Fibroblast of skin of abdomen (primary cell): ENCODE measurements at places on chromosomes 16 and 17.

DNA sequence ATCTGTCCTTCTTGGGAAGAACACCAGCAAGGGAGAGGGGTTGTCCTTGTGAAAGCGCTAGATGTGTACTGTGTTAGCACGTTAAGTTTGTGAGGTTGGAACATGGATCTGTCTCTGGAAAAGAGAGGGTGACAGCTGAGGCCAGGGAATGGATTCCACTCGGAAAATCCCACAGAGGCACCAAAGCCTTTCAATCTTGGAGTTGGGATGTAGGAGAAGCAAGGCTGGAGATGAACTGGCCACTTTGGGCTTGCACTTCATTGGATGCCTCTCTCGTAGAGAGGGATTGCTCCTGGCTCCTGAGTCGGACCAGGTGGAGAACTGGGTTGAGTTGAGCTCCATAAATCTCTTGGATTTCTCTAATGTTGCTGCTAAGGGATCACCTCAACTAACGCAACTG is 67.2 kb downstream of the CCDC182 start:
- DNase-seq: no peak

DNA sequence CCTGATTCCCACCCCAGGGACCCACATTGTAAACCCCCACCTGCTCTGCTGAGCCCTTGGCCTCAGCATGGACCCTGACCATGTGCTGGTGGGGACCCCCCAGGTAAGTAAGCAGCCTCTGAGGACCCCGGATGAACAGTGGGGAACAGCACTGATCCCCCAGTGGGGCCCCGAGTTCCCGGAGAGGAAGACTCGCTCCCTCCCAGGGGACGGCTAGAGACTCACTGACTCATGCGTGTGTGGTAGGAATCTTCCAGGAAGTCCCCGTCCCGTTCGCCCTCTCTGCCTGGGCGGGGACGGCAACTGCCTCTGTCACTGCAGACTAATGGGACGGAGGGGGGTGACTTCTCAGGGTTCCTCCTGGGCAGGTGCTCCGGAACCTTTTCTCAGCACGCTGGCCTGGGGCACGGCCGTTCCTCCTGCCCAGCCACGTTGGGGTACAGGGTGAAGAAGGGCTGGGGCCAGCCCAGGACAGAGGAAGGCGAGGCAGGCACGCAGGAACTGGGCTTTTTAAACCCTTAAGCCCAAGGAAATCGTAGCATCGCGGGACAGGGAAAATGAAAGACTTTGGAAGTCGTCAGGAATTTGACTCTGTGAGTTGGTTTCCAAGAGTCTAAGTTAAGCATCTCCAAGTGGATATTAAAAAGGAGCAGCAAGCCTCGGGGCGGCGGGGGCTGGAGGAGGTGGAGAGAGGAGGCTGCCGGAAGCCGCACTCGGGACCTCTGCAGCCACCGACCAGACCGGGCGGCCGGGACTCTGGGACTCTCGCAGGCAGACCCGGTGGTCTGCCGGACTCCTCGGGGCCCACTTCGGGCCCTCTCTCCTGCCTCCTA is 178.7 kb downstream of the SEC14L1 start:
- DNase-seq: peak; percentile 88

- no peak for DNase-seq
Observed at GRCh38 chr17:8912084-8912981, 44.9 kb upstream of the PIK3R6 start.

GRCh38 chr17:27323538-27324215 is 29.8 kb downstream of the WSB1 start:
- DNase-seq: peak; percentile 12

DNA sequence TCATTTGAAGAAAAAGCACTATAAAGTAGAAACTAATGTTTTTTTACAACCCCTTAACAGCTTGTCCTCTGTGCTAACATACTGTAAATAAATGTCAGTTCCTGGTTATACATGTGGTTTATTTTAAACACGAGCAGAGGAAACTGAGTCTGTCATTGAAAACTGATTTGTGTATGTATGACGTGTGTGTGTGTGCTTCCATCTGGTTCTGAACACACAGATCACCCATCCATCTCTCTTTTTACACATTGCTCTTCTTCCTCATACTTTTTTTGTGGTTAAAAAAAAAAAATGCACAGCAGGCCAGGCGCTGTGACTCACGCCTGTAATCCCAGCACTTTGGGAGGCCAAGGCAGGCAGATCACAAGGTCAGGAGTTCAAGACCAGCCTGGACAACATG is 49.5 kb downstream of the ZNF423 start:
- DNase-seq: peak; percentile 90

DNA sequence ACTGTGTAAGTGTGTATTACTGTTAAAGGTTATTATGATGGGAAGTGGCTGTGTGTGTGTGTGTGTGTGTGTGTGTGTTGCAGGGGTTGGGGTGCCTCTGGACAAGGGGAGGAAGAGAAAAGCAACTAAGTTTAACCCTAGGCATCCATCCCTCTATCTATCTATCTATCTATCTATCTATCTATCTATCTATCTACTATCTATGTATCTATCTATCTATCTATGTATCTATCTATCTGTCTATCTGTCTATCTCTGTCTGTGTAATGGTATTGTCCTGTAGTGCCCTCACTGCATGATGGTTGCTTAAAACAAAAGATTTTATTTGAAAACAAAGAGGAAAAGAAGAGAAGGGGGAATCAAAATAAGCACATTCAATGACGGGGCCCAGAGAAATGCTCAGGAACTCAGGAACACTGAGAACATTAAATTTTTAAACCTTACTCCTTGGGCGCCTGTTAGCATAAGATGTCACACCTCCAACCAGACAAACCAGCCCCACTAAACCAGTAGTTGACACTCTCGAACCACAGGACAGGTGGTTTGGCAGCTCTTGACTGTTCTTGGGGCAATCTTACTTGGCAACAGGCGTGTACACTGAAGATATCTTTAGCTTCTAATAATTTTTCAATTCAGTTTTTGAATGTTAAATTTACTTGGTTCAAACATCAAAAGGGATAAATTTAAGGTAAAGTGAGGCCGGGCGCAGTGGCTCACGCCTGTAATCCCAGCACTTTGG is 5.1 kb upstream of the RPL26 start:
- no peak for DNase-seq

- no peak for DNase-seq
Observed at GRCh38 chr16:87840271-87840978, 28.9 kb downstream of the SLC7A5 start.

DNA sequence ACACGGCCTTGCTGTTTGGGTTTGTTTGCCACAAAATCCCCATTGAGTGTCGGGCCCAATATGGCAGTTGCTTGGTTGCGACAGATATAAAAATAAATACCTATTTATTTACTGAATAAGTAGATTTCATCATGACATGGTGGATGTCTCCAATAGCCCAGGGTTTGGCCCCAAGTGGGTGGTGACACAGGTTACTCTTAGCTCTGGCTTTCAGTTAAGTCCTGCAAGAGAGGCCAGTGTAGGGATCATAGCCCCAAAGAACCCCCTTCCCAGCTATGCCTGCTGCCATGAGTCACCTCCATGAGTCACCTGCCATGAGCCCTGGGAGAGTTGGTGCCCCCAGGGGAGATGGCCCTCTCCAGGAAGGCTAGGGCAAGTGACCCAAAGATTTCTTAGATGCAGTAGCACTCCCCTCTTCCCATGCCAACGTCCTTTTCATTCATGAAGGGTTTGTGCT is 78.7 kb upstream of the LGALS9 start:
- DNase-seq: peak; percentile 57

- no peak for DNase-seq
Observed at GRCh38 chr16:7744546-7745264, 412.1 kb downstream of the RBFOX1 start.

DNA sequence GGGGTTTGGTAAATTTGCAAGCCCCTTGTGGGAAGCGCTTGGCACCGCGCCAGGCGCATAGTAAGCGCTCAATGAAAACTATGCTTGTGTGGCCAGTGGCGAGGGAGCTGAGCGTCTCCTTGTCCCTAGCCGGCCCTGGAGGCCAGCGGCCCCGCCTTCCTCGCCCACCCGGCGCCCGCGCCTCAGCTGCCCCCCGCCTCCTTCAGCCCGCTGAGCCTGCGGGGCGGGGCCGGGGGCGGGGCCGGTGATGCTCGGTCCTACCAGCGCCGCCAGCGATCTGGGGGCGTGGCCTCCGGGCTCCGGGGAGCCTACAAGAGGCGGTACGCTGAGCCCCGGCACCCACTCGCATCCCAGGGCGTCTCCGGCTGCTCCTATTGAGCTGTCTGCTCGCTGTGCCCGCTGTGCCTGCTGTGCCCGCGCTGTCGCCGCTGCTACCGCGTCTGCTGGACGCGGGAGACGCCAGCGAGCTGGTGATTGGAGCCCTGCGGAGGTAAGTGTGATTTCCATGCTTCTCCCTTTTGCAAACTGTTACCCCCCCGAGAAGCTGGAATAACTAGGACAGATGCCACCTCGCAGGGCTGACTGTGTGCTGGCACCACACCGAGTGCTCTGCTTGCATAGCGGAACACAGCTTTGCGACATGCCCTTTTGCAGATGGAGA is at the start of gene CRISPLD2:
Gene CRISPLD2, plus strand, starts transcription at position 342 of the 661 bp plus-strand sequence. CDS start 18,511 bp downstream, outside the sequence.
- peak; percentile 91 for DNase-seq

- DNase-seq: no peak
Observed at GRCh38 chr17:19645734-19646201, 2.8 kb upstream of the ALDH3A2 start.

DNA sequence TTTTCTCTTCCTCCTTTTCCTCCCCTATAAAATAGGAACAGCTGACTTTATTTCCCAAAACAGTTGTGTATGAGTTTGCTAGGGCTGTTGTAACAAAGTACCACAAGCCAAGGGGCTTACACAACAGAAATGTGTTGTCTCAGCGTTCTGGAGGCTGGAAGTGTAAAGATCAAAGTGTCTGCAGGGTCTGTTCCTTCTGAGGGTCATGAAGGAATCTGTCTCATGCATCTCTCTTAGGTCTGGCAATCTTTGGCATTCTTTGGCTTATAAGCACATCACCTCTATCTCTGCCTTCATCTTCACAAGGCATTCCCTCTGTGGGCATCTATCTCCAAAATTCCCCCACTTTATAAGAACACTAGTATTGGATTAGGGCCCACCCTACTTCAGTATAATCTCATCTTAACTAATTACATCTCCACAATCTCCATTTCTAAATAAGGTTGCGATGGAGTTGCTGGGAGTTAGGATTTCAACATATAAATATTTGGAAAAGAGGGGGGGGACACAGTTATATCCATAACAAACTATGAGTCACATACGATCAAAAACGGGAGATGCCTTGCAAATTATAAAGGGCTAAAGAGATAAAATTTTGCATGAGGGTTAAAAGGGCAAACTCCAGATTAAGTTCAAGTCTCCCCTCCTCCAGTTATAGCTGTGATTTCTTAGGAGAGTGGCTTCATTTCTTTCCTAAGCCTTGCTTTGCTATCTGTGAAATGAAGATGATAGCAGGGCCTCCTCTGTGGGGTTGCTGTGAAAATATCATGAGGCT is 109.7 kb downstream of the VAT1L start:
- DNase-seq: peak; percentile 10

DNA sequence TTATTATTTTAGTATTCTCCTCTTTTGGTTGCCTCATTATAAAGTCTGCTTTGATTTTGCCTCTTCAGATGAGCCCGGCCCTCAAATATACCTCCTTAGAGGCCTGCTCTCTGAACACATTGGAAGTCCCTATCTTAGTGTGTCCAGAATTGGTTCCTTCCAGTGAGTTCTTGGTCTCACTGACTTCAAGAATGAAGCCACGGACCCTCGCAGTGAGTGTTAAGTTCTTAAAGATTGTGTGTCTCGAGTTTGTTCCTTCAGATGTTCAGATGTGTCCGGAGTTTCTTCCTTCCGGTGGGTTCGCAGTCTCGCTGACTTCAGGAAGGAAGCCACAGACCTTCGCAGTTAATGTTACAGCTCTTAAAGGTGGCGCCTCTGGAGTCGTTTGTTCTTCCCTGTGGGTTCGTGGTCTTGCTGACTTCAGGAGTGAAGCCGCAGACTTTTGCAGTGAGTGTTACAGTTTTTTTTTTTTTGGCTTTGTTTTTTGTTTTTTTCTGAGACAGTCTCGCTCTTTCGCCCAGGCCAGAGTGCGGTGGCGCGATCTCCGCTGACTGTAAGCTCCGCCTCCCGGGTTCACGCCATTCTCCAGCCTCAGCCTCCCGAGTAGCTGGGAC is 45.8 kb upstream of the NOS2 start:
- DNase-seq: no peak

DNA sequence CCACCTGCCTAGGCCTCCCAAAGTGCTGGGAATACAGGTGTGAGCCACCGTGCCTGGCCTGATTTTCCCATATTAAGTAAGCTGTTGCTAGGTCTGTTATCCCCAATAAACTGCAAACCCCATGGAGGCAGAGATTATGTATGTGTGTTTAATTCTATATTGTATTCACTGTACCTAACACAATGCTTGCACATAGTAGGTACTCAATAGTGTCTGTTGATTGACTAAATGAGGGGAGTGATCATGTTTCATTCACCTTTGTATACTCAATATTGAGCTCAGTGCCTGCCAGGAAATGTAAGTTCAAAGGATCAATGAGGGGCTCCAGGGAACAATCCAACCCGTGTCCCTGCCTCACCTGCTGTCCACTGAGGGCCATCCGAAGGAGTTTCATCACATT is 14.6 kb upstream of the GGA2 start:
- no peak for DNase-seq

DNA sequence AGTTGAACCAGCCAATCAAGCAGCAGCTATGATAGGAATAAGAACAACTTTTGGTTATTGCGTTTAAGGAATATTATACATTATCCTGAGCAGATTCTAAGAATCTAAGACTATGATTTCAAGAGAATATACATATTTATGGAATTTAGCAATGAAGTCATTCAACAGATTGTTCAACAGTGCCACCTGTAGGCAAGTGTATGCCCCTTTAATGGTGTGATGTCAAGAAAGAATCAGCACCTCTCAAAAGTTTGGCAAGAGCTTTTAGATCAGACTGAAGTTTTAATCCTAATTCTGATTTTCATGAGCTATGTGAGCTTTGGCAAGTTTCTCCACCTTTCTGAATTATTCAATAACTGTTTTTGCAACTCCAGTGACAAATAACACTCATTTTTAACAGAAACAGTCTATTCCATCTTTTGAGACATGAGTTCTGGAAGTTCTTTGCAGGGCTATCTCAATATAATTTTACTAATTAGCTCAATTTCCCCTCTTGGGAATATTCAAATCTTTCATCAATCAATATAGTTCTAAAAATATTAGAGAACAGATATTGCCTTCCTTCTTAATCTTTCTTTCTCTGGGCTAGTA is 474.3 kb upstream of the TOM1L1 start:
- no peak for DNase-seq
